ENCODE measurements at places on chromosomes 2 and 18.

GRCh38 chr2:188522517-188522916 lies 230.8 kb downstream of the GULP1 start:
- no peak for DNase-seq

DNA sequence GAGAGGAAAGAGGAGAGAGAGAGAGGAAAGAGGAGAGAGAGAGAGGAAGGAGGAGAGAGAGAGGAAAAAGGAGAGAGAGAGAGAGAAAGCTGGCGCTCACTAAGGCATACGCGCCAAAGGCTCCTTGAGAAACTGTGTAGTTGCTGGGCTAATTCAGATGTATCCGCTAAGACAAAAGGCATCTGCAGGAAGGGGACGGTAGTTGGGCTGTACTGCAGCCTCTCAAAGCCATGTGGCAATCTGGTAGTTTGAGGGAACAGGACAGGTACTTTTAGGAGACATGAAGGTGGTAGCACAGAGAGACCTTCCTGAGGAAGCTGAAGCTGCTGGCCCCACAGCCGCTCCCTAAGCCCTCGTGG lies 31.6 kb downstream of the THNSL2 start:
- DNase-seq, result no peak

DNA sequence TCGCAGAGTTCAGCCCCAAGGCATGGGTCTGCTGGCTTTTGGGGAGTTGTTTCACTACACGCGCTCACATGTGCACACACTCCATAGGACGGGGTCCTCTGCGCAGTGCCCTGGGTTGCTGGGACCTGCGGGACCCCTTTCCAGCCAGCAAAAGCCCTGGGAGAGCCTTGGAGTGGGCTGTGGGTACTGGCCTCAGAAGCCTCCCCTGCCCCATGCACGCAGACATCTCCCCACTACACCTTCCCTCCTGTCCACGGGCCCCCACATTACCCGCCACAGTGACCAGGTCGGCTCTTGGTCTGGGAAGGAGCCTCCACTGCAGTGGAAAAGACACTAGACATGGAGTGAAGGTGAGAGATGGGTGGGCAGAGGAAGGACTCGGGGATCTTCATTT lies 48.5 kb downstream of the FAM168B start:
- no peak for DNase-seq

DNA sequence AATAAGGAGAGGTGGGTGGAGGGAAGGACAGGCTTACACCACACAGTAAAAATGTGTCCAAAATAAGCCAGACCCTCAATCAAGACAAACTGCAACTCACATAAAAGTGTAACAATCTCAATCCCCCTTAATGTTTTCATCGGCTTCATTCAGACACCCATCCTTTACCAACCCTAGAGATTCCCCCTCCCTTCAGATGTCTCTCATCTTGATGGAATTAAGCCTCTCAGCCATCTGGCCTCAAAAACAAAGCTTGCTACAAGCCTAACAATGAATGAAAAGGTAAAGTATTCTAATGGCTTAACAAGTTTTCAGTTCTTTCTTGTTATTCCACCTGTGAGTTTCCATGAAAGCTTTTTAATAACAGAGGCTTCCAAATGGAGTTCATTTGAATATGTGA lies 5.2 kb downstream of the RTTN start:
- no peak for DNase-seq

Measured in activated T-cell treated with anti-CD3 and anti-CD28 coated beads, Interleukin-2, amount 50 U/mL, for 72 hours (primary cell).